ENCODE measurements at places on chromosomes 3 and 15.

DNA sequence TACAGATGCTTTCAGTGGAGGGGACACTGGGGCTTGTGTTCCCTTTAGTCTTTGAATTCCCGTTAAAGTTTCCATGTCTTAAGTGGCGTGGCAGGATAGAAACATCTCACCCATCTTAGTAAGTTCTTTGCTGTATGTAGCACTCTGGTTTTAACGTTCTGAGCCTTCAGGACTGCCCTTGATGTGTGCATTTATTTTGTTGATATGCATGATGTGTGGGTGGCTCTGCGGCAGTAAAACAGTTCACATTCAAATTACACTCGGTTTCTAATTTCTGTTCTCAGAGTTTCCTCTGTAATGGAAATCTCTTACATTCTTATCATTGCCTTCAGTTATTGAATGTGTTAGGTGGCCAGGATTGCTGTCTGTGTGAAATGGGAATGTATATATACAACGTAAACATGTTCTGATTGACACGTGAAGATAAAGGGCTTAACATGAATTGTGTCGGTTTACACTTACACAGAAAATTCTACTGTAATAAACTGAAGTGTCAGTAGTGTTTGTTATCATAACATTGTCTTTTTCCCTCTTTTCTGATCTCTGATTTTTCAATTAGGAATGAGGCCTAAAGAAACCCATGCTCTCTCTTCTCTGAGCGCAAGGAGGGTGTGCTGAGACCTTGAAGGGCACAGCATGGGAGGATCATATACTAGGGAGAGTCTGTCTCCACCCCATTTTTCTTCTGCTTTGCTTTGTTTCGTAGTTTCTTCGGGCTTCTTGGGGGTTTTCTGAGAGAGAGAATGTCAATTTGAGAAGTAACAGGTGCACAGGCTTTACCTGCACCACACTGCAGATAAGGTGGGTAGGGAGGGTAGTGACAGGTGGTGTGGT lies 51.5 kb downstream of the IGF1R start:
- DNase-seq: no peak

GRCh38 chr3:138646008-138646407 lies 37.4 kb downstream of the FAIM start:
- no peak for DNase-seq

DNA sequence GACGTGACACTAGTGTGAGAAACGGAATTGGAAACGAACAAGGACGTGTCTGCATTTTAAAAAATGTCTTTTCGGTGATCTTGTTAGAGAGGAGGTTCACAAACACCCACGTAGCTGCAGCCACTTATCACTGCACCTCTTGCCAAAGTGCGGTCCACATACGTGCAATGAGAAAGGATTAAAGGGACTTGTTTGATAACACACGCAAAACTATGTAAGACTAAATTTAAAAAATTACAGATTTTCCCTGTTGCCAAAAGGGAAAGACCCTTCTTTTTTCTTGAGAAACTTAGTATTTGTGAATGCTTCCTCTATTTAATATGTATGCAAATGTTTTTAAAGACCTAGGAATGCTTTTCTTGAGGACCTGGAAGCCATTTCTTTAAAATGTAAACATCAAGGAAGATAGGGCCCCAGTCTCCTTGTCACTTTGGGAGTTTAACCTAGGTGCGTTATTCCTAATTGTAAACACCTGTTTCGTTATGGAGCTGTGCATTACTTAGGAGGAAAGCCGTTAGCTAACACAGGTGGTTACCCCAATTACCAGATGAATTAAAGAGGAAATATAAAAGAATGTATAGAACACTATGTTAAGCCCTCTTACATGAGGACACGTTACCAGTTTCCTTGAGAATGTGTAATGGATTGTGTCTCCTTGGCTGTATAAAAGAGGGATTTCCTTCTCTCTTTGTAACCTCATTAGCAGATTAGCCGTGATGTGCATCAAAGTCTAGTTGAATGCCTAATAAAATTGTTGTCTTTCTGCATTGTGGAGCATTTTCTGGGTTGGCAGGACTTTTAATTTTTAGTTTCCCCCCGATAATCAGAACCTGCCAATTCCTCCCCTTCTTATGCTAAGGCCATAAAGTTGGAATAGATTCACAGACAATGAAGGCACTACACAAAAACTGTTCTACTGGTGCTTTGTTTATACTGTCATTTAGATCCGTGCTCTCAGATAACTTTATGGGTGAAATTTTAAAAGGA lies 1.0 kb downstream of the LEKR1 start:
- DNase-seq: no peak

GRCh38 chr15:59311195-59311594 lies 61.5 kb downstream of the MYO1E start:
- DNase-seq: peak; percentile 71

GRCh38 chr15:66498501-66499386 lies 1.2 kb upstream of the SNAPC5 start:
- peak; percentile 55 for DNase-seq

DNA sequence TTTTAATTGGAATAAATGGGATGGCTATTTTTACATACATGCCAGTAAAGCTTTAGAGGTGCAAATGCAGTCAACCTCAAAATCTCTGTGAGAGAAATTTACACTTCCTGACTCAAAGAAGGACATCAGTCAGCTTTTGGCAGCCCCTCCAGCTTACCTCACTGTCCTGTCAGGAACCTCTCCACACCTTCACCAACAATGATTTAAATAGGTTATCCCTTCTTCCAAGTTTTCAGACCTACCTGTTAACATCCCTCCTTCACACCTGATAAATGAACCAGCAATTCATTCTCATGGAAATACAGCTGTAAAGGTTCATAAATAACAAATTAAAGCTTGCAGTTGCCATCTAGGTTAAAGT lies 286.1 kb downstream of the SHOX2 start:
- DNase-seq: no peak

DNA sequence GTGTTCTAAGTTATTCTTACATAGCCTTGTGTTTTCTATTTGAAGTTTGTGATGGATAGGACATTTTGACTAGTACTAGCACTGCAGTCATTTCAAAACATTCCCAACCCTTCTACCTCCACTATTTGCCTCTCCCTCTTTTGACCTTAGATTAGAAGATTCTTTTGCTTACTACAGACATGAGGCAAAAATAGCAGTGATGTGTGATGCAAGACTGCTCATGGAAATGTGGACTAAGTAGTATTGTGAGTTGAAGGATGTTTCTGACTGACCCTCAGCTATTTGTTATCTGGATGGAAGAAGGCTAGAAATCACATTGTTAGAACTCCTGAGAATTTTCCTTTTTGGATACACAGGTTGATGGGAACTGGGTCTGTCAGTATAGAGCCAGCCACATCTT lies 45.9 kb downstream of the ATP2C1 start:
- no peak for DNase-seq

GRCh38 chr3:172846103-172846561 lies 95.6 kb downstream of the ECT2 start:
- peak; percentile 51 for DNase-seq

GRCh38 chr15:66617137-66618090 lies 51.6 kb upstream of the LCTL start:
- DNase-seq: no peak

DNA sequence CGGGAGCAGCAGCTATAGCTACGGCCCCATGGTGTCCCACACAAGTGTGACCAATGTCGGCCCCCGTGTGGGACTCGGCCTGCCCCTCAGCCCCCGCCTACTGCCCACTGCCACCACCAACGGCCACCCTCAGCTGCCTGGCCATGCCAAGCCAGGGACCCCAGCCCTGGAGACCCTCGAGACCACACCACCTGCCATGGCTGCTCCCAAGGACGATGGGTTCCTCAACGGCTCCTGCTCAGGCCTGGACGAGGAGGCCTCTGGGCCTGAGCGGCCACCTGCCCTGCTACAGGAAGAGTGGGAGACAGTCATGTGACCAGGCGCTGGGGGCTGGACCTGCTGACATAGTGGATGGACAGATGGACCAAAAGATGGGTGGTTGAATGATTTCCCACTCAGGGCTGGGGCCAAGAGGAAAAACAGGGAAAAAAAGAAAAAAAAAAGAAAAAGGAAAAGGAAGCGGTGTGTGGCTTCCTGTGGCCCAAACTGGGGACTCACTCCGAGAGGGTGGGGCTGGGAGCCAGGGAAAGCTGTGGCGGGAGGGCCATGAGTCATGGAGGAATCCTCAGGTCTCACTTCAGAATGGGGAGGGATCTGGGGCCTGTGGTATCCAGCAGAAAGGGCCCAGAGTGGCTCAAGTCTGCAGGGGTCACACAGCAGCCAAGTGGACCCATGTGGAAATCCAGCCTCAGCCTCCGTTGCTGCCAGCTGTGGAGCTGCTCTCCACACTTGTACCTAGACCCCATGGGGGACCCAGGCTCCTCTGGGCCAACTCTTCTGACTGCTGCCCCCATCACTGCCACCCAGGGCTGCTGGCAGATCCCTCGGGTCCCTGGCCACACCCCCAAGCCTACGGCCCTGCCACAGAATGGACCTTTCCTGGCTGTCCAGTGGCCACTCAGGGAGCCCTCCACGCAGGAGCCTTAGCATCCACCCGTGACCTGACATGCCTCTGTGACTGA lies 26.1 kb downstream of the PTH1R start:
- no peak for DNase-seq

DNA sequence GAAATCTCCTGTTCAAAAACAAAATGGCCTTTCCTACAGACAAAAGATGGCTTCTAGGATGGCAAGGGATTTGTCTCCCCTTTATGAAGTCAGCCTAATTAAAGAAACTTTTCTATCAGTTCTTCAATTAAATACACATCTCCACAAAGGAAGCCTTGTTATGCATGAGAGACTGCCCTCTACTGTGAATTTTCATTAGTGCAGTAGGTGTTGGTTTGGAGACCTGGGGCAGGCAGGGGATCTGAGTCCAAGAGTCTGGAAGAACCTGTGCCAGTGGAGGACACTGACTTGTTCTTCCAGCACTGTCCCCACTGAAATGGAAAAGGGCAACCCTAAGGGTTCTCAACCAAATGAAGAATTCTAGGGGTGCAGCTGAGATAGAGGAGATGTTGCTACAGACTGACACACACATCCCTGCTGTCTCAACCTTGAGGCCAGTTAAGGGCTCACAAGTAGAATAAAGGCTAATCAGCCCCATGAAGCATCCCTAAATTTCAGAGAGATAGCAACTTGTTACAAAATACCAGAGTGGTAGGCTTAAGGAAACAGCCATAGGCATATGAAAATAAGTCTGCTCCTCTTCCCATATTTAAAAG lies 174.0 kb upstream of the PRICKLE2 start:
- DNase-seq: peak; percentile 87

GRCh38 chr3:106737265-106737664 lies 640.0 kb upstream of the CCDC54 start:
- DNase-seq: no peak

DNA sequence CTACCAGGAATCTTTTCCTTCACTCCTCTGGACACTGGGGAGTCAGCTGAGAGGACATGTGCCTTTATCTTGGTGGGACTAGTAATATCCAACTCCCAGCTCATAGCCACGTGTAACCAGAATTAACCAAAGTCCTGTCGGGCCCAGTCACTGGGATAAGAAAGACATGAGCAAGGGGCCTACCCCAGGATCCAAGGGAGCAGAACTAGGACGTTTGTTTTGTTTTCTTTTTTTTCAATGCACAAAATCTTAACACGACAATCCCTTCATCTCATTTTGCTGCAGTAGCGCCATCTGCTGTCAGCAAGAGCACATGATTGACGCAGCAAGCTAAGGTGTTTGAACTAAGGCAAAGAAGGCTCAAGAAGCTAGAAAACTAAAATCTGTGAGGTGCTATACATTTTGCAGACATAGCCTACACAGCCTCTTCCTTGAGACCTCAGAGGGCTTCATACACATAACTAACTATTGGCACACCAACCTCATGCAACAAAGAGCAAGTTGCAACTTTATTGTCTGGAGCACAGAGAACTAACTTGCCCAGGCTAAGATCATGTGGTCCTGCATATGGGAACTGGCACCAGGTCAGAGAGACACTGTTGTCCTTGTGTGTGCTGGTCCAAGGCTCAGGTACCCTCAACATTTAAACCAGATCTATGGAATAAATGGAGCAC lies 43.6 kb downstream of the RLBP1 start:
- peak; percentile 91 for DNase-seq

GRCh38 chr3:53696401-53697172 lies 149.6 kb downstream of the CHDH start:
- no peak for DNase-seq

DNA sequence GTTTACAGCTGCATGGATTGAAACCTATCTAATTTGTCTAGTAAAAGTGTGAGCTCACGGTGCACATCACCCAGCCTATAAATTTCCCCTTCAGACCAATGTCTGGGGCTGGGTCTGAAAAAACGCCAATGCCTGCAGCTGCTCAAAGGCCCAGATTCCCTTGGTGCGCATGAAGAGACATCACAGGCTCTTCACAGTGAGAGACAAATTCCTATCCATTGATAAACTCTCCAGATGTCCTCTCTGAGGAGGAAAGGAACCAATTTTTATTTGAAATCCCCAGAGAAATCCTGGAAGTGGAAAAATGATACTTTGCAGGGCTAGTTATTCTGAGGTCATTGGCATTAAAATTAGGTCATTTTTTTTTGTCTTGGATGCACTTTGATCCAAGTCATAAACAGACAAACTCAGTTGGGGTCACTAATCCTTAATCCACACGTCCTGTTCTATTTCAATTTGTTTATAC lies 360.5 kb downstream of the EPHA3 start:
- DNase-seq: peak; percentile 63

- no peak for DNase-seq
These were observed 263.3 kb downstream of the NEK10 start for GRCh38 chr3:27105904-27106303.

DNA sequence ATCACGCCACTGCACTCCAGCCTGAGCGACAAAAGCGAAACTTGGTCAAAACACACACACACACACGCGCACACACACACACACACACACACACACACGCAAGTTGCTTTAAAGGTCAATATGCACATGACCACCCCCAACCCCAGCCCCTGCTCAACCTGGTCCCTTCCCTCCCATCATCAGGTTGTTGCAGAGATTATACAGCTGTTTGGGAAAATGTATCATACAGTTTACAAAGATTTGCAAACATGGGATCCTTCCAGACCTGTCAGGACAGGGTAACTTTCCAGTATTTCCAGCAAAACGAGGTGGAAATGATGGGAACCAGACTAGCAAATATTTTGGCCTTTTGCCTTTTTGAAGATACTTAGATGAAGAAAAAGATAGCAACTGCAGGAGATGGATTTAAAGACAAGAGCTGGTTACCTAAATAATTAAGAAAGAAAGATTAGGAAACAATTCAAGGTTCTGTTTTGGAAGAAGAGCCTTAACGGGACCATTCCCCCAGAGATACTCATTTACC lies 80.2 kb downstream of the TNIK start:
- DNase-seq: no peak

All from eye (tissue), 1 donor.